Right renal cortex interstitium (tissue), 3 donors: ENCODE measurements at places on chromosomes 2 and 18.

DNA sequence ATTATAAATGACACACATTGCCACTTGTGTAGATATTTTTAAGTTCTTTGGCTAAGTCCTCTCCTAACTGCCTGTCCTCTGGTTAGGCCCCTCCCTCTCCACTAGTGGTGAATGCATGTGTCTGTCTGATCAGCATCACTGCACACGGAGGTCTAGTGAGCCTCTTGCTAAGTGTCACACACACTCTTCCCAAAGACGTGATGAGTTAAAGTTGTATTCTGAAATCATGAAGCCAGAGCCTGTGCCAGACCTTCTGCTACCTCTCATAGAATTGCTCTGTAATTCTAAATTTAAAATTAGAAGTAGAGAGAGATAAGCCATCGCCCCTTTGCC is 41.3 kb downstream of the RALB start:
- no peak for DNase-seq

GRCh38 chr2:241157841-241158545 is 7.7 kb downstream of the PPP1R7 start:
- DNase-seq, result no peak

GRCh38 chr2:199261239-199261638 is 196.5 kb downstream of the SATB2 start:
- no peak for DNase-seq

- DNase-seq, result no peak
These were observed 37.9 kb upstream of the SMAD7 start for GRCh38 chr18:48988508-48989303.

DNA sequence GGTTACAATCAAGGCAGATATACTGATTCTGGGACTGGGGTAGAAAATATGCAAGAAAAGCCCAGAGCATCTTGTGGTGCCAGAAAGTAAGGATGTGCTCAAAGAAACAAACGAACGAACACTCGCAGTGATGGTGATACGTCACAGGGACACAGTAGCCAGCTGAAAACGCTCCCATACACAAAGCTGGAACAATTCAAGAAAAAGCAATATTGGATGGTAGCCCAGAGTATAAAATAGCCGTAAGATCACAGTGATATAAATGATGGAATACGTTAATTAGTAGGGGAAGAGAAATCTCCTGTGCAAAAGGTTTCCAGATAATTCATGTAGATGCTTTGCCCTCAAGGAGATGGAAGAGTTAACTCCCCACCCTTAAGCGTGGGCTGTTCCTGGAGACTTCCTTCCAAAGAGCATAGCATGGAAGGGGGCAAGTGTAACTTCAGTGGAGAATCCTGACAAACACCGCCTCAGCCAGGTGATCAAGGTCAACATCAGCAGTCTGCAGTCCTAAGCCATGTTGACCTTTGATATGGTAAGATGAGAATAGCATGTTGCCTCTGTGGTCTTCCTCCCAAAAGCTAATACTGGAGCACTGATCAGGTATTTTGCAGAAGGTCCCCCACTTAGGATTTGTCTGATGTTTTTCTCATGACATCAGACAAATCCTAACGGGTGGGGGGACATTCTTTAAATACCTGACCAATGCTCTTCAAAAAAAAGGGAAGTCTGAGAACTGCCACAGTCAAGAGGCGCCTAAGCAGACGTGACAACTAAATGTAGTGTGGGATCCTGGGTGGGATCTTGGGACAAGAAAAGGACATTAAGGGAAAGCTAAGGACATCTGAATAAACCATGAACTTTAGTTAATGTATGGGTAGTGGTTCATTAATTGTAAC is 99.0 kb downstream of the NCK2 start:
- no peak for DNase-seq

GRCh38 chr2:98637401-98638147 is 29.2 kb downstream of the UNC50 start:
- no peak for DNase-seq

- no peak for DNase-seq
These were observed 220.6 kb upstream of the CCDC68 start for GRCh38 chr18:55179835-55180234.
